ENCODE measurements at places on chromosomes 16 and 17.

DNA sequence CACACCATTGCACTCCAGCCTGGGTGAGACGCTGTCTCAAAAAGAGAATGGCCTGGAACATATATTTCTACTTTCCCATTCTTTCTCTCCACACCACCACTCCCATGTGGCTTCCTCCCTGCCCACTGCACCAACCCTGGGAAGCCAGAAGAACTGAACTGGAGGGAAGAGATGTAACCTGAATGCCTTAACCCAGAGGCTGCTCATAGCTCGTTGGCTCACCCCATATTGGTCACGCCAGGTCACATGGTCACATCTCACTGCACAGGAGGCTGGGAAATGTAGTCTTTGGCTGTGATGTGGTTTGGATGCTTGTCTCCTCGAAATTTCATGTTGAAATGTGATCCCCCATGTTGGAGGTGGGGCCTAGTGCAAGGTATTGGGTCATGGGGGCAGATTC, 5.9 kb upstream of the DNAH17 start:
- DNase-seq, result no peak

DNA sequence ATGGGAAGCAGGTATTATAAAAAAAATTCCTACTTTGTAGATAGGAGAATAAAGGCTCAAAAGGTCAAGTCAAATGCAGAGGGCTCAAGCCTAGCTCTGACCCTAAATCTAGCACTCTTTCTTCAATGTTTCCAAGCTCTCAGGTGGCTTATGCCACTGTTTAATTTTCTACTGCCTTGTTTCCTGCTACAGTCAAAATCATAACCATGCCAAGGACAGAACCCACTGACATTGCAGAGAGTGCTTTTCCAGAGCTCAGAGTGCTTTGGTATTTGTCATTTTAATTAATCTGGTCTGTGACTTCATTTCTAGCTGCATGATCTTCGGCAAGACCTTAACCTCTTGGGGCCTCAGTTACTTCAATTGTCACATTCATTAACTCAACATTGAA, 344.7 kb downstream of the CA10 start:
- DNase-seq, result no peak

GRCh38 chr17:49456183-49456965, 38.7 kb upstream of the NGFR start:
- no peak for DNase-seq

- DNase-seq, result no peak
Observed at GRCh38 chr17:28194382-28194781, 124.6 kb upstream of the TMEM97 start.

GRCh38 chr16:77014441-77014840, 176.5 kb upstream of the MON1B start:
- DNase-seq, result no peak
